ENCODE measurements at places on chromosomes 7 and 10. TPM values are rescaled to one million over a fixed set of nuclear protein-coding genes. Genes with fewer than 3 reads are reported as not detected.

DNA sequence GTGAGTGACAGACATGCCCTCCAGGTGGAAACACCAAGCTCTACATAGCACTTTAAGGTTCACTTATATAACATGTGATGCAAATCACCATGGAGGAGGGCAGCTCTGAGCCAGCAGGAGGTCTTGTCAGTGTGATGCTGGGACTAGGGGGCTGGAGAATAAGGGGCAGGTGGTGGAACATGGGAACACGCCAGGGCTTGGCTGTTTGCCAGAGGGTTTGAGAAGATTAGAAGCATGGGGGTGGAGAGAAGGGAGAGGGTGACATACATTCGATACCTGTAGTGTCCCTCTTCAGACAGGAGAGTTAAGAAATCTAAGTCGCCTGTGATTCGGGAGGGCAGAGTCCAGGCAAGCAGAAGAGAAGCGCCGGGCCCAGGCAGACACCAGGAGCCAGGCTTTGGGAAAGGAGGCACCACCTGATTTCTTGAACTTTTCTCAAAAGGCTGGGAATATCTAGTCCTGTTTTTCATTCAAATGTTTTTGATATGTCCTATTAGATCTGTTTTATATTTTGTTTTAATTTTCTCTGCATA, 16.9 kb upstream of the LAMB4 start:
- H3K36me3 ChIP-seq, result no peaks in the 10 kb centered on the region
- H3K27me3 ChIP-seq, result no peaks in the 10 kb centered on the region
- peaks cover 8% of the 10 kb centered on the region for H3K4me1 ChIP-seq

DNA sequence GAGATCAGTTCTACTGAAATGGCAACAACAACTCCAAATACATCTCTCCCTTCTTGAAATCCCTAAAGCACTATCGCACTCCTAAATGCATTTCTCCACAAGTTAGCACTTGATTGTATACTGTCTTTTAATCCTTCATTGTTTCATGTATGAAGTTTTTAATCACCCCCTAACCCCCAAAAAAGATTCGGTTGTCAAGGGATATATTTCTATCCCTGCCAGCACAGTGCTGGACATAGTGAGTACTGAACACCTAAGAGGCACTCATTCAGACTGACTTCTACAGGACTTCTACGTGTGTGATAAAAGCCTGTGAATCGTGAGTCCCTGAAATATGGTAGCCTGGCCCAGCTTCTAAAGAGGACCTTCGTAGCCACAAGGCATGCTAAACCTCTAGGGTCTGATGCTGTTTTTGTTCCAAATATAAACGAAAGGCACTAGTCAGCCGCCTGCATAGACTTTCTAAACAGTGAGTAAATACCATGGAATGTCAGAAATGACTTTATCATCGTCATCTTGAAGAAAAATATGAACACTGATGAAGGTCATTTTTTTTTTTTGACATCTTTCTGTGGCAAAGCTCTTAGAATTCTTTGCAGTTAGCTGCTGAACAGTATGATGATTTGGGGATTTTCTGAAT, 14.6 kb upstream of the ZSCAN21 start:
- H3K4me3 ChIP-seq, result no peak overlapping the region
- no peak overlapping the region for H3K27ac ChIP-seq
- no peaks in the 10 kb centered on the region for H3K27me3 ChIP-seq
- peaks cover 64% of the 10 kb centered on the region for H3K36me3 ChIP-seq

- H3K4me3 ChIP-seq, result no peak overlapping the region
- H3K4me1 ChIP-seq, result peaks cover 43% of the 10 kb centered on the region
- H3K36me3 ChIP-seq, result no peaks in the 10 kb centered on the region
- peak overlapping the region; percentile 88 for H3K27ac ChIP-seq
- peak; percentile 82 for DNase-seq
These were observed 13.3 kb upstream of the ACSL5 start for GRCh38 chr10:112360308-112361270.

FAM221A gene
- 10.3 TPM for total RNA-seq

NUTM2A gene
- 2.3 TPM for total RNA-seq

CYP3A7 gene
- 0.21 TPM for total RNA-seq

GRCh38 chr10:118305730-118306129, 36.4 kb downstream of the FAM204A start:
- no peak overlapping the region for H3K27ac ChIP-seq
- no peak overlapping the region for H3K4me3 ChIP-seq
- H3K36me3 ChIP-seq, result peaks cover 53% of the 10 kb centered on the region

DNA sequence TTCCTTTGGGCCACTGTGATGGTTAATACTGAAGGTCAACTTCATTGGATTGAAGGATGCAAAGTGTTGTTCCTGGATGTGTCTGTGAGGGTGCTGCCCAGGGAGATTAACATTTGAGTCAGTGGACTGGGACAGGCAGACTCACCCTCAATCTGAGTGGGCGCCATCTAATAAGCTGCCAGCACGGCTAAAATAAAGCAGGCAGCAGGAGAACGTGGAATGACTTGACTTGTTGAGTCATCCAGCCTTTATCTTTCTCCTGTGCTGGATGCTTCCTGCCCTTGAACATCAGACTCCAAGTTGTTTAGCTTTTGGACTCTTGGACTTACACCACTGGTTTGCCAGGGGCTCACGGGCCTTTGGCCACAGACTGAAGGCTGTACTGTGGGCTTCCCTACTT, 1046.9 kb downstream of the TYW1 start:
- no peak for DNase-seq
- H3K4me3 ChIP-seq, result no peak overlapping the region
- H3K4me1 ChIP-seq, result no peaks in the 10 kb centered on the region
- no peak overlapping the region for H3K27ac ChIP-seq
- H3K36me3 ChIP-seq, result no peaks in the 10 kb centered on the region

CUZD1 gene
- 0.56 TPM for total RNA-seq

LEP gene
- total RNA-seq, result not detected

GRCh38 chr7:158419238-158419785, 168.3 kb downstream of the PTPRN2 start:
- no peaks in the 10 kb centered on the region for H3K27me3 ChIP-seq
- H3K36me3 ChIP-seq, result no peaks in the 10 kb centered on the region
- no peaks in the 10 kb centered on the region for H3K4me1 ChIP-seq
- H3K4me3 ChIP-seq, result no peak overlapping the region
- no peak for DNase-seq
- H3K27ac ChIP-seq, result no peak overlapping the region

PON3 gene
- total RNA-seq, result 25.6 TPM

SLC39A12 gene
- 0.41 TPM for total RNA-seq

ZC3HAV1L gene
- 7.1 TPM for total RNA-seq

GPR85 gene
- 4.5 TPM for total RNA-seq

RNF133 gene
- 1.0 TPM for total RNA-seq

GRCh38 chr7:139777133-139777891, 486 bp downstream of the HIPK2 start:
- peak overlapping the region; percentile 93 for H3K27ac ChIP-seq
- no peaks in the 10 kb centered on the region for H3K27me3 ChIP-seq
- no peaks in the 10 kb centered on the region for H3K36me3 ChIP-seq
- H3K4me3 ChIP-seq, result peak overlapping the region; percentile 83

PTPN12 gene
- 164 TPM for total RNA-seq

- DNase-seq, result no peak
- no peak overlapping the region for H3K27ac ChIP-seq
- peaks cover 8% of the 10 kb centered on the region for H3K4me1 ChIP-seq
- H3K36me3 ChIP-seq, result no peaks in the 10 kb centered on the region
These were observed 998 bp downstream of the CYP3A43 start for GRCh38 chr7:99828811-99829210.

HMX2 gene
- total RNA-seq, result not detected

C10orf88 gene
- total RNA-seq, result 7.0 TPM

DNA sequence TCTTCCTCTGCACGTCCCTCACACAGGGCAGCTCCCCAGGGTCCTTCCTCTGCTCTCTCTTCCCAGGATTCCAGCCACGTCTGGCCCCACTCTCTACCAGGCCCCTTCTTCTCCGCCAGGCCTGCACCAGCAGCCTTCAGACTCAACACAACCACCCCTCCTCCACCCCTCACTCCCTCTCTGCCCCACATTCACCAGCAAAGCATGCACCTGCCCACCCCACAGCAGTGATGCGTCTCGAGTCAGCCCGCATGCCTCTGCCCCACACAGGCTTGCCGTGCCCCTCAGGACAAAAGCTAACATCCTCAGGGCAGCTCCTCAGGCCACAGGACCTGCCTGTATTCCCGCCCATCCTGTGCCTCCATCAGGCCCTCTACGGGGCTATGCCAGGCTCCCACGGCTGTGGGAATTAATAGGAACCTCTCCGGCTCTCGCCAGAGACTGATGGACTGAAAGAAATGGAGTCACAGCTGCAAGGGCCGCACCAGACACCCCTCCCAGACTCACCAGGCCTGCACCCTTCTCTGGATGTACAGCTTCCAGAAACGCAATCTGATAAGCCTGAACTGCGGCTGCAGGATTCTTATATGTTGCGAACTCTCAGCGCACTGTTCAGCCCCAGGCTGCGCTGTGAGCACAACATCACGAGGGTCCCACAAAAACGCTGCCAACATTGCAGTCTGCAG, 100.1 kb downstream of the CYTH3 start:
- no peak for DNase-seq
- H3K4me3 ChIP-seq, result no peak overlapping the region
- H3K27me3 ChIP-seq, result no peaks in the 10 kb centered on the region
- H3K27ac ChIP-seq, result no peak overlapping the region
- peaks cover 57% of the 10 kb centered on the region for H3K36me3 ChIP-seq
- peaks cover 11% of the 10 kb centered on the region for H3K4me1 ChIP-seq

- H3K4me3 ChIP-seq, result no peak overlapping the region
- no peaks in the 10 kb centered on the region for H3K27me3 ChIP-seq
- peaks cover 7% of the 10 kb centered on the region for H3K4me1 ChIP-seq
These were observed 153.4 kb downstream of the ATE1 start for GRCh38 chr10:121774404-121774803.

C10orf67 gene
- total RNA-seq, result 1.2 TPM

NET1 gene
- total RNA-seq, result 46.7 TPM

NEUROG3 gene
- not detected for total RNA-seq

GRCh38 chr10:34906067-34906965, 91.2 kb upstream of the PARD3 start:
- no peaks in the 10 kb centered on the region for H3K36me3 ChIP-seq
- DNase-seq, result peak; percentile 59
- H3K4me1 ChIP-seq, result no peaks in the 10 kb centered on the region
- H3K27me3 ChIP-seq, result no peaks in the 10 kb centered on the region
- peak overlapping the region; percentile 6 for H3K4me3 ChIP-seq

GRCh38 chr10:122476333-122476695, 15.0 kb downstream of the HTRA1 start:
- H3K27me3 ChIP-seq, result no peaks in the 10 kb centered on the region
- H3K27ac ChIP-seq, result no peak overlapping the region
- no peaks in the 10 kb centered on the region for H3K36me3 ChIP-seq
- H3K4me1 ChIP-seq, result peaks cover 28% of the 10 kb centered on the region
- DNase-seq, result no peak

ITIH2 gene
- total RNA-seq, result 0.32 TPM

- no peak overlapping the region for H3K27ac ChIP-seq
- no peaks in the 10 kb centered on the region for H3K27me3 ChIP-seq
- no peak for DNase-seq
- no peak overlapping the region for H3K4me3 ChIP-seq
- H3K4me1 ChIP-seq, result no peaks in the 10 kb centered on the region
These were observed 39.4 kb downstream of the COL28A1 start for GRCh38 chr7:7496311-7496710.

DNA sequence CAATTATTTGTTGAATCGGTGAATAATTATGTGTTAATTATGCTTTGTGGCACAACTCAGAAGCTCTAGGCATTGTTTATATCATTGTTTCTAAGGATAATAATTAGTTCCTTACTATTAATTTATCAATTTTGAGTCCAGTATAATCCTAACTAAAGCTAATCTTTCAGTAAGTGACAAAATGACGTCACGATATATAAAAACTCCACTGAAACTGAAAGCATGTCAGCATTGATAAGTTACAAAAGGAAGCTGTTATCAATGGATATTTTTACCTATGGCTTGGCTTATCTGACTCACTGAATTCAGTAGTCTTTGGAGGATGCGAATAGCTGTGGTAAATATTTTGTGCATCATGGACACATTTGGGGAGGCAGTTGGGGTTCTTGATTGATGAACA, 793.1 kb downstream of the NXPH1 start:
- no peaks in the 10 kb centered on the region for H3K36me3 ChIP-seq
- no peak overlapping the region for H3K4me3 ChIP-seq
- no peak overlapping the region for H3K27ac ChIP-seq
- no peaks in the 10 kb centered on the region for H3K27me3 ChIP-seq
- H3K4me1 ChIP-seq, result no peaks in the 10 kb centered on the region
- no peak for DNase-seq

ZNF239 gene
- total RNA-seq, result 2.1 TPM

GRCh38 chr10:17544465-17544864, 72.7 kb downstream of the HACD1 start:
- no peak overlapping the region for H3K27ac ChIP-seq
- H3K27me3 ChIP-seq, result no peaks in the 10 kb centered on the region
- H3K4me1 ChIP-seq, result no peaks in the 10 kb centered on the region
- no peak for DNase-seq

DNA sequence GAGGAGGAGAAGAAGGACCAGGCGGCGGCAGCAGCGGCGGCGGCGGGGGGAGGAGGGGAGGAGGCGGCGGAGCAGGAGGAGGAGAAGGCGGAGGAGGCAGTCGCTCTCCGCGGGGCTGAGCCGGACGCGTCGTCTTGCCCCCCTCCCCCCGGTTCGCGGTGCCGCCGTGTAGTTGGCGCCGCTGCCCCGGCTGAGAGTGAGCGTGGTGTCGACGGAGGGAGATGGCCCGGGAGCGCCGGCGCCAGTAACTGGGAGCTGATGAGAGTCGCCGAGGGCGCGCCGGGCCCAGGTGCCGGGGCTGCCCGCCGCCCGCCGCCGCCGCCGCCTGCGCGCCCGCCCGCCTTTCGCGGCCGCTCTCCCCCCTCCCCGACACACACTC, 257 bp downstream of the WAC start:
- peak overlapping the region; percentile 78 for H3K4me3 ChIP-seq
- H3K27me3 ChIP-seq, result no peaks in the 10 kb centered on the region
- peak overlapping the region; percentile 99 for H3K27ac ChIP-seq
- no peak for DNase-seq
- H3K36me3 ChIP-seq, result peaks cover 35% of the 10 kb centered on the region
- peaks cover 44% of the 10 kb centered on the region for H3K4me1 ChIP-seq

PTPRN2 gene
- total RNA-seq, result 6.8 TPM

DNA sequence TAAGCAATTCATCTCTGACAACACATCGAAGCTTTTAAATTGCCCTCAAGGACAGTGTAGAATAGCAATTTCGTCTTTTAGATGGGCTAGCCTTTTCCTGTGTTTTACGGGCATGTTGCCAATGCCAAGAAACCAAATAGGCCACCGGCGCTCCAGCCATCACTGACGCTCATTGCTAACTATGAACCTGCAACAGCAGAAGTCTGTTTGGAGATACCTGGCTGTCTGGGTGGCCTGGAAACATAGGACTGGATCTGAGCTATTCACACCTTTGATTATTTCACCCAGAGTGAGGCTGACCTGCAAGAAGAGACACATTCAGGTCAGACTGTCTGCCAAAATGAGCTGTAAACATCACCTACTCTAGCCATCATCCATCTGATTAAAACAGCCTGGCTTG, 12.0 kb downstream of the KPNA7 start:
- H3K27me3 ChIP-seq, result no peaks in the 10 kb centered on the region
- no peak overlapping the region for H3K27ac ChIP-seq
- no peak overlapping the region for H3K4me3 ChIP-seq
- no peak for DNase-seq
- no peaks in the 10 kb centered on the region for H3K36me3 ChIP-seq
- no peaks in the 10 kb centered on the region for H3K4me1 ChIP-seq

FAM20C gene
- 42.9 TPM for total RNA-seq

All from lower lobe of right lung (tissue), 2 donors.